Left kidney (tissue), 8 donors: ENCODE measurements at places on chromosomes 2 and 18. TPM values are rescaled to one million over a fixed set of nuclear protein-coding genes. Genes with fewer than 3 reads are reported as not detected.

GRCh38 chr18:62721839-62722795, 6.8 kb downstream of the PHLPP1 start:
- DNase-seq: no peak

- DNase-seq: peak; percentile 60
These were observed 38.6 kb upstream of the POLE4 start for GRCh38 chr2:74919827-74920226.

DNA sequence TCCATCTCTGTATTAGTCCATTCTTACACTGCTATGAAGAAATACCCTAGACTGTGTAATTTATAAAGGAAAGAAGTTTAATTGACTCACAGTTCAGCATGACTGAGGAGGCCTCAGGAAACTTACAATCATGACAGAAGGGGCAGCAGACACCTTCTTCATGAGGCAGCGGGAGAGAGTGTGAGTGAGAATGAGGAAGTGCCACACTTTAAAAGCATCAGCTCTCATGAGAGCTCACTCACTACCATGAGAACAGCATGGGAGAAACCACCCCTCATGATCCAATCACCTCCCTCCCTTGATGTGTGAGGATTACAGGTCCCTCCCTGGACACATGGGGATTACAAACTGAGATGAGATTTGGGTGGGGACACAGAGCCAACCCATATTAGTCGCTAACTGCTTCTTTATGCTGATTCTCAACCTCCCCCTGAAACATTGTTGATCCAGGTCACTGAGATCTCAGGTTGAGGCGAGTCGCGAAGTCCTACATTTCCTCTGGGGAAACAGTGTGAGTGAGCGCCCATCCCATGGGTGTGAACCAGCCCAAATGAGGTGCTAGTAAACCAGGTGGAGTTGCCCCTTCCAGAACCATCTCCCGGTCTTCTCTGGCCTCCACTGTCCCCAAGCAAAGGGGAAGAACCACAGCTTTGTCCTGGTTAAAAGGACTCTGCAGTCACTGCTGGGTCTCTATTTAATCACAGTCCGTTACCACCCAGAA, 123.8 kb downstream of the CAPN13 start:
- DNase-seq: no peak

GRCh38 chr2:241109210-241110088, 7.4 kb upstream of the MTERF4 start:
- DNase-seq: no peak

DNA sequence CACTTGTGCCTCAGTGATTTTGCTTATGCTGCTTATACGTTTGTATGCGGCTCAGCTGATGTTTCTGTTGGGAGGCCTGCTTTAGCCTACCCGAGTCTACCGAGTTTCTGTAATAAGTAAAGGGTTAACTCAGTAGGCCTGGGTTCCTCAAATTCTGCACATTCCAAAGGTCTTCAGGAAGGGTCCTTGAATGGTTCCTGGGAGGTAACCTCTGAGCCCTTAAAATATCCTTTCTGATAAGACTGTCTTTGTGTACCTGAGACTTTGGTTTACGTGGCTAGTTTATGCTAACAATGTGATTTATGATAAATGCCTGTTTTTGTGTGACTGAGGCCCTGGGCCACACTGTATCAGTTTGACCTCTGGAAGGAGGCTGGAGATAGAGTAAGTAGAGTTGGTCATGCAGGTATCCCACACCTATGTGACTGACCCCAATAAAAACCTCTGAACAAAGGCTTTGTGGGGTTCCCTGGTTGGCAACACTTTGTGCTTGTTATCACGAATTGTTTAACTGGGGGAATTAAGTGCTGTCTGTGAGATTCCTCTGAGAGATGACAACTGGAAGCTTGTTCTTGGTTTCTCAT, 18.9 kb upstream of the PNPT1 start:
- DNase-seq: no peak

DNA sequence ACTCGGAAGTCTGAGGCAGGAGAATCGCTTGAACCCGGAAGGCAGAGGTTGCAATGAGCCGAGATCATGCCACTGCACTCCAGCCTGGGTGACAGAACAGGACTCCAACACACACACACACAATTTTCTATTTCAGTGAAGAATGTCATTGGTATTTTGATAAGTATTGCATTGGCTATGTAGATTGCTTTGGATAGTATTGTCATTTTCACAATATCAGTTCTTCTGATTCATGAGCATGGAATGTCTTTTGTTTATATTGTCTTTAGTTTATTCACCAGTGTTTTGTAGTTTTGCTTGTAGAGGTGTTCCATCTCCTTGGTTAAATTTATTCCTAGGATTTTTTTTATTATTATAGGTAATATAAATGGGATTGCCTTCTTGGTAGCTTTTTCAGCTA, 693.4 kb upstream of the SYT4 start:
- no peak for DNase-seq

GRCh38 chr2:17539611-17540092, 844 bp upstream of the VSNL1 start:
- peak; percentile 32 for DNase-seq

GRCh38 chr2:17821080-17821479, 4.8 kb downstream of the MSGN1 start:
- DNase-seq: no peak

- DNase-seq: no peak
These were observed 30.7 kb downstream of the PKP4 start for GRCh38 chr2:158487419-158487818.

- no peak for DNase-seq
These were observed 243.7 kb downstream of the NDUFA10 start for GRCh38 chr2:239781454-239781853.

- no peak for DNase-seq
These were observed 151.2 kb upstream of the BOD1L2 start for GRCh38 chr18:56995579-56996188.

GRCh38 chr2:200172944-200173581, 133.4 kb upstream of the SPATS2L start:
- no peak for DNase-seq

GRCh38 chr2:43634604-43635306, 2.3 kb upstream of the PLEKHH2 start:
- peak; percentile 50 for DNase-seq

- DNase-seq: no peak
These were observed 39.4 kb downstream of the TMEM182 start for GRCh38 chr2:102801098-102801718.

- no peak for DNase-seq
These were observed 25.2 kb downstream of the CASP8 start for GRCh38 chr2:201285499-201285898.

- no peak for DNase-seq
These were observed 101.7 kb downstream of the STK39 start for GRCh38 chr2:168145426-168146310.

DNA sequence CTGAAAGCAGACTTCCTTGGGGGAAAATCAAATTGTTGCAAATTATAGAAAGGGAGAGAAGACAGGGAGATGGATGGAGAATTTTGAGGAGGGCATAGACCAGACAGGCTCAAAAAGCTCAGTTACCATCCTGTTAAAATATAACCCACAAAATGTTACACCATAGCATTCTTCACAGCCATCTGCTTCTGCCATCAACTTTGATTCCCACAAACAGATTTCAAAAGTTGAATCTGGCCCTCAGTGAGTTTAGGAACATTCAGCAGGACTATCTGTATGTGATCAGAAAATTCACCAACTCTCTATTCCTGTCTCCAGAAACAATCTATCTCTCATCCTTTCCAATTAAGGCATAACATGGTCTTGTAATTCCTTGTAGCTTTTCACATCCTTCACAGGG, 159.8 kb upstream of the CCDC68 start:
- no peak for DNase-seq

DNA sequence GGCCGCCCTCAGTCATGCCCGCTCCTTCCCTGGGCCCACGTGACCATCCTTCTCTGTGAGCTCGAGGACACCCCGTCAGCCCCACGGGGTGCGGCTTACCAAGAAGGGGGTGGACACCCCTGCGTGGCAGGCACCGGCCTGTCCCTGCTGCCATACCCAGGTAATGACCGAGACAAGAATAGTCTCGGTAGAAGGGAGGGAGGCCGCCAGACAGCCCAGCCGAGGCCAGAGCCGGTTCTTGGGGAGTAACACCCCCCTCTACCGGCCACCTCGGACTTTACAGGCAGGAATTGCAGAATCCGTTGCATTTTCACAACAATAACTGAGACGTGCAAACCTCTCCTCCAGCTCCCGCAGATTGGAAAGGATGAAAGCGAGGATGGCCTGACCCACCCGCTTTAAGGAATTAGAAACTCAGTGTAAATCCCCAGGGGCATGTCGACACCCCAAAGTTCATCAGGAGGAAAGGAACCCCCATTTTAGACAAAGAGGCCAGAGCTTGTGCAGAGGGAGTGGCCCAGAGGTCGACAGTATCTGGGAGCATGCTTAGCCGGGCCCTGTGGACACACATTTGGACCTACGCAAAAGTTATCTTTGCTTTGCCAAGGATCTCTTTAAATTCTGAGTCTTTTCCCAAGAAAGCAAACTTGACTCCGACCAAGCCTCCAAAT, 60.1 kb upstream of the GLI2 start:
- peak; percentile 28 for DNase-seq

RAD51AP2 gene
- polyA plus RNA-seq: 0.38 TPM

ERMN gene
- polyA plus RNA-seq: 0.93 TPM

PCARE gene
- polyA plus RNA-seq: 0.43 TPM

CRYGC gene
- not detected for polyA plus RNA-seq

G6PC2 gene
- 0.08 TPM for polyA plus RNA-seq

CXCR1 gene
- not detected for polyA plus RNA-seq

PRKCE gene
- polyA plus RNA-seq: 8.7 TPM

GPBAR1 gene
- polyA plus RNA-seq: 1.2 TPM

CIB4 gene
- polyA plus RNA-seq: 0.48 TPM

MPHOSPH10 gene
- polyA plus RNA-seq: 55.8 TPM

WIPF1 gene
- 26.8 TPM for polyA plus RNA-seq

UGP2 gene
- 127 TPM for polyA plus RNA-seq

ARL6IP6 gene
- polyA plus RNA-seq: 64.1 TPM

ARHGAP15 gene
- polyA plus RNA-seq: 3.7 TPM
